ENCODE measurements at places on chromosomes 5 and 9.

GRCh38 chr5:28822071-28822470 lies 1783.7 kb upstream of the CDH9 start:
- no peak for DNase-seq

GRCh38 chr5:120252839-120253238 lies 211.3 kb upstream of the PRR16 start:
- no peak for DNase-seq

DNA sequence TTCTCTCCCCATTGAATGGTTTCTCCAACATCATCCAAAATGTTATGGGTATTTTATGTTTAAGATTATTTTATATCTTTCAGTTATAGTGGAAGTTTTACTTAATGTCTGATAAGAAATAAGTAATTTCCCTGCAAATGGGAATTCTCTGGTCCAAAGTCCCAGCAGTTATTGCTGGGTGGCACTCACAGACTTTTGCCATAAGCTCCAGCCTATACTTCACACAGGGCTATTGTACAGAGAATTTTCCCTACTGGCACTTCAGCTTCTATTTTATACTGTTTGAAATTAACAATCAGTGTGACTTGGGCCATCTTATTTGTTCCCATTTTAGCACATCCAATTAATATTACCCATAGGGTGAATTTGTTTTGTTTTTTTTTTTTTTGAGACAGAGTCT lies 32.9 kb downstream of the CD14 start:
- no peak for DNase-seq

- DNase-seq, result peak; percentile 65
Observed at GRCh38 chr9:130212543-130213297, 40.5 kb downstream of the NCS1 start.

- no peak for DNase-seq
Observed at GRCh38 chr5:79173626-79174025, 62.0 kb downstream of the BHMT start.

DNA sequence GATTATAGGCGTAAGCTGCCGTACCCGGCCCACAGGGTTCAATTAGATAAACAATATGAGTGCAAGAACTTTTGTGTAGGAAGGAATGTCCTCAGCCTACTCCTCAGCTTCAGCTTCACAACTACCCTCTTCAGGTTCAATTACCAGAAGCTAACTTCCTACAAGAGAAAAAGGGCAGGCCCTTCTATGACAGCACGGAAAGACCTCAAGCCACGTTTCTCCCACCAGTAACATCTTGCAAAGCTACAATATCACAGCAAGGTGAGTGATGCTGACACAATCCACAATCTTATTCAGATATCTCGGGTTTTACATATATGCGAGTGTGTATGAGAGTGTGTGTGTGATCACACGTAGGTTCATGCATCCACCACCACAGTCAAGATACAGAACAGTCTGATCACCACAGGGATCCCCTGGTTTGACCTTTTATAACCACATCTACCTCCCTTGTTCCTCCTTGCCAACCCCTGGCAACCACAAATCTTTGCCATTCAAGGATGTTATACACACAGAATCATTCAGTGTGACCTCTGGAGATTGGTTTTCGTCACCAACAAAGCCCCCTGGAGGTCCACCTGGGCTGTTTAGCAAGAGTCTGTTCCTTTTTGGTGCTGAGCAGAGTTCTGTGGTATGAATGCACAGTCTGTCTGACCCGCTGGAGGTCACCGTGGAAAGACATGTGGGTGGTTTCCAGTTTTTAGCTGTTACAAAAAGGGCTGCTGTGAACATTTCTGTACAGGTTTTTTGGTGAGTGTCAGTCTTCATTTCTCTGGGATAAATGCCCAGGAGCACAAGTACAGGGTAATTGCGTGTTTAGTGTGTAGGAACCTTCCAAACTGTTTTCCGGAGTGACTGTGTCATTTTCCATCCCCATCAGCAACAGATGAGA lies 38.2 kb downstream of the IPPK start:
- DNase-seq, result no peak
